ENCODE measurements at places on chromosomes 3 and 15. TPM values are rescaled to one million over a fixed set of nuclear protein-coding genes. Genes with fewer than 3 reads are reported as not detected.
A peak's percentile ranks its signal among the peaks of the same experiment; 100 is the strongest.

WDR72 gene
- total RNA-seq = 0.03 TPM

C3orf20 gene
- not detected for total RNA-seq

- DNase-seq = no peak
Measured at GRCh38 chr15:36863570-36863969, 236.8 kb downstream of the MEIS2 start.

DNA sequence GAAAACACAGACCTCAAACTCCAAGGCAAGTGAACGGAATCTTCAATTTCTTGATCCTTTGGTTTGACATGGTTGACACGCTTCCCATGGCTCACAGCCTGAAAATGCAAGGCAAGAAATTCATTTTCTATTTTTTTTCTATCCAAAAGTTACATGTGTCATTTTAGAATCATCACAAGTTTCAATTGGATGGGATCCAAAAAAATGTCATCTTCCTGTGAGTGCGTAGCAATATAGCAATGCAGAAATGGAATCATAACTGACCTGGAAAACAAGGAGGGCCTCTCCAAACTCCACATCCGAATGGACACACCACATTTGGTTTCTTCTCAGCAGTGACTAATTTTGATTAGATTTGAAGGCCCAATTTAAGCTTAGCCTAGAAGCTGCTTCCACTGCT, 175.8 kb upstream of the ATP11B start:
- DNase-seq = no peak

GRCh38 chr3:196941729-196942225, 551 bp downstream of the NCBP2 start:
- DNase-seq = peak; percentile 56

ROBO2 gene
- total RNA-seq = 3.4 TPM

- no peak for DNase-seq
Measured at GRCh38 chr3:100402891-100403290, 1.6 kb downstream of the LNP1 start.

- peak; percentile 93 for DNase-seq
Measured at GRCh38 chr3:12999147-13000140, 73.8 kb downstream of the IQSEC1 start.

GOLGA6L6 gene
- total RNA-seq = not detected

- DNase-seq = no peak
Measured at GRCh38 chr15:50879016-50879617, 29.4 kb upstream of the AP4E1 start.

DNA sequence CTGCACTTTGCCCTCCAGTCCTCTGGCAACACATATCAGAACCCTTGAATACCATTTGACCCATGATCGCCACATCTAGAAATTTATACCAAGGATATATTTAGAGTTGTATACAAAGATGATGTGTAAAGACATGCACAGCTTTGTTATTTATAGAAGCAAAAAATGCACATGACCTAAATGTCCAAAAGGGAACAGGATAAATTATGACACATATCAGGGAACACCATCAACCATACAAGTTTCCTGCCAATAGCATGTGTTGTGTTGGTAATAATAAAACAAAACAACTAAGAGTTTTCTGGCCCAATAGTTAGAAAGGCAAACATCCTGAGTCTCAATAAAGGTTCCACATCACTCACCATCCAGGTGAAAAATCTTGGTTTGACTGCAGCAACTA, 51.5 kb downstream of the AAGAB start:
- no peak for DNase-seq

CLSTN2 gene
- 22.9 TPM for total RNA-seq

- no peak for DNase-seq
Measured at GRCh38 chr3:20561166-20561565, 375.2 kb upstream of the SGO1 start.

DNA sequence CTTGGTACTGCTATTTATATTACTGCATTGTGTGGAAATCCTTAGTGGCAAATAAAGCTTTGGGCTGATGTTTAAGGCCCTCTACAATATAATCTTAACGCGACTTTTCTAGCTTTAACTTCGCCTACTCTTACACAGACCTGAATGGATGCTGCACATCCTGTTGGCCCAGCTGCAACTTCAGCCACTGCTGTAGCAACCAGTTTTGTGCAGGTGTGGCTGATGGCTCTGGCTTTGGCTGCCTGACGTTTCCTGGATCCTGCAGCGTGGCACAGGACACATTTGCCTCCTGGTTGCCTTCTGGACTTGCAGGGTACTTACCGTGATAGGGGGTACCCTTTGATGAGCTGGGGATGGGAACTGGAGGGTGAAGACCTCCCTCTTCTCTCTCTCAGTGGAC, 20.2 kb upstream of the ERICH6 start:
- DNase-seq = no peak

DNA sequence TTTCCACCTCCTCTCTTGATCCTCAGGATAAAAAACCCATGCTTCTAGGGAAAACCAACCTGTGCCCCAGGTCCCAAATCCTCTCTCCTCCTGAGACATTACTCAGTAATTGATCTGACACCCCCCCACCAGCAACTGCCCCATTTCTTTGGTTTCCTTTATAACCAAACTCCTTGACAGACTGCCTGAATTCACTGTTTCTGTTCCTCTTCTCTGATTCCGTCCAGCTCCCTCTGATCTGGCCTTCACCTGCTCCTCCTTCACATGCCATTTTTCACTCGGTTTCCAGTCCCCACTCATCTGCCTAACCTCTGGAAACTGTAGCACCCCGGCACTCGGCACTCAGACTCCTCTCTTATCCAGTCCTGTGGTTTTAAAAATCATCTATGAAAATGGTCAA, 2.1 kb downstream of the CCDC51 start:
- no peak for DNase-seq

SLC28A1 gene
- 0.18 TPM for total RNA-seq

GOLGA8H gene
- 0.18 TPM for total RNA-seq

SMAD6 gene
- total RNA-seq = 51.5 TPM

DNA sequence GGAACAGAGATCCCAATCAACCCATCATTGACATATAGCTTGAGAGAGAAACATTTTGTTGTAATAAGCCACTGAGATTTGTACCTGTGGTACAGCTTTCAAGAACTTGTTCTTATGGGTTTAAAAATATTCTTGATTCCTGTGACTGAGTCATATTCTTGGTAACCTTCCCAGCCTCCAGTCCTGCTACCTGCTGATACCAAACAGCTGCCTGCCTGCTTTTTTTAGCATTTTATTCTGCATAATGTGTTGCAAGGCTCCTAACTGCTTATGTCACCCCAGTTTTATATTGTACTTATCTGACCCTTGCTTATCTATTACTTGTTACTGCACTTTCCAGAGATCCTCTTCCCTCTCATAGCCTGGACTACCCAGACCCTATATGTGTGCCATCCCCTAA, 349.3 kb upstream of the SOX2 start:
- DNase-seq = no peak

RPL29 gene
- 586 TPM for total RNA-seq

DNA sequence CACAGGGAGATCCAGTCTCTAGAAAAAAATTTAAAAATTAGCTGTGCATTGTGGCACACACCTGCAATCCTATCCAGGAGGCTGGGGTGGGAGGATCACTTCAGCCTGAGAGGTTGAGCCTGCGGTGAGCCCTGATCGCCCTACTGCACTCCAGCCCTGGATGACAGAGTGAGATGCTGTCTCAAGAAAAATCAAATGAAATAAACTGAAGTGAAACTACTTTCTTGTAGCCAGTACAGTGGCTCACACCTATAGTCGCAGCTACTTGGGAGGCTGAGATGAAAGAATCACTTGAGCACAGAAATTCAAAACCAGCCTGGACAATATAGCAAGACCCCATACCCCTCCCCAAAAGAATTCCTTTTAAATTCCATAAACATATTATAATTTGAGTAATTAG, 35.4 kb downstream of the SMARCC1 start:
- no peak for DNase-seq

- DNase-seq = no peak
Measured at GRCh38 chr3:156685752-156686151, 11.4 kb downstream of the TIPARP start.

SLC2A2 gene
- not detected for total RNA-seq

DNA sequence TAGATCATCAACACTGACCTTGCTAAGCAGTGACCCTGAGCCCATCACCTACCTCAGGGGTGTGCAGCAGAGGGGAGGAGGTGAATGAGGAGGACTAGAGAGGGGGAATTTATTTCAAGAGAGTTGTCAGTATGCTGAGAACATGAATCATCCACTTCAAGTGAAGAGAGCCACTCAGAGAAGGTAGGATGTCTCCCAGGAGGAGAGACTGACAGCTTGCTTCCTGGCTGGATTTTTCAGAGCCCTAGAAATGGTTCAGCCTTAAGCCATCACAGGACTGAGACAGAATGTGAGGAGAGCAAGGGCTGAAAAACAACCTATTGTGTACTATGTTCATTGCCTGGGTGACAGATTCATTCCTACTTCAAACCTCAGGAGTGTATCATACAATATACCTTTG, 34.8 kb downstream of the CCNL1 start:
- DNase-seq = no peak

CPOX gene
- total RNA-seq = 12.7 TPM

DNA sequence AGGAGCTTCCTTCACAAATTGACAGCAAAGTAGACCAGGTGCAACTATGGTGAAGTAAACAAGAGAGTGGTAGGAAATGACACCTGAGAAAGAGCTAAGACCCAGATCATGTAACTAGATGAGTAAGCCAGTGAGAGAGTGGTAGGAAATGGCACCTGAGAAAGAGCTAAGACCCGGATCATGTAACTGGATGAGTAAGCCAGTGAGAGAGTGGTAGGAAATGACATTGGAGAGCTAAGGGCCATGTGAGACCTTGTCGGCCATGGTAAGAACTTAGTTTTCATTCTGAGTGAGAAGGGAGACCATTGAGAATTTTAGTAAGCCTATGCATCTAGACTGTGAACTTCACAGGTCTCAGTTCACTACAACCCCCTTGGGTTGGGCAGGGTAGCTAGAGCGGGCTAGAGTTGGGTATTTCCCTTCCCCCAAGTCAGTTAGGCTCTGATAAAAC, 5.4 kb upstream of the SENP7 start:
- no peak for DNase-seq

DNA sequence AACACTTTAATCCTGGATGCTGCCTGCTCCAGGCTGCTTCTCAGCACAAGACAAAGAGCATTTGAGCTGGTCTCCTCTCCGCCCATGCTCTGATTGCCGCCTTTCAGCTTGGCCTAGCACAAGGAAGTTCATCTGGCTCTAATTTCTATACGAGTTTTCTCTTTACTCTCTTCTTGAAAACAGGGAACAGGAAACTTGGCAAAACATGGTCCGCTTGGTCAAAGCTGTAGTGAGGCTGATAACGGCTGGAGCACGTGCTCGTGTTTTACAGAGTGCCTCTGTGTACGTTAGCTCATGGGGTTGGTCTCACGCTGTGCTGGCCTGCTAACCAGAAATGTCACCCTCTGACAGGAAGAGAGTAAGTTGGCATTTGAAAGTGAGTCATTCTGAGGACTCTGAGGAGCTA, 19.2 kb downstream of the RARRES1 start:
- peak; percentile 78 for DNase-seq

DNA sequence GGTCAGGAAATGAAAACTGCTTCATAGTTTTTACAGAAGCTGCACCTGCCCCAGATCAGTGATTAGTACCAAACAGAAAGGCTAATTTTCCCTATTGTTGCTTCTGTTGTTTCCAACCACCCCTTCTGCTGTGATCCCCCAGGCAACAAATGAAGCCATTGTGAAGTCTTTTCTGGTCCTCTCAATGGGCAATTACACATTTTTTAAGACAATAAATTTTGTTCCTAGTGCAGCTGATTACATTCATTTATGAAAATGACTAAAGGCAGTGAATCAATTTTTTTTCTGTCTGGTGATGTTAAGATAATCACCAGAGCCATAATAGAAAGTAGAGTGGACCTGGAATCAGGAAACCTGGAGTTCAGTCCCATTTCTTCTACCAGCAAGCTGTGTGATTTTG, 32.7 kb downstream of the GLDN start:
- DNase-seq = no peak

ZNF860 gene
- 0.13 TPM for total RNA-seq

P2RY13 gene
- 1.0 TPM for total RNA-seq

GRCh38 chr3:8891303-8891702, 72.0 kb downstream of the RAD18 start:
- DNase-seq = no peak

DNA sequence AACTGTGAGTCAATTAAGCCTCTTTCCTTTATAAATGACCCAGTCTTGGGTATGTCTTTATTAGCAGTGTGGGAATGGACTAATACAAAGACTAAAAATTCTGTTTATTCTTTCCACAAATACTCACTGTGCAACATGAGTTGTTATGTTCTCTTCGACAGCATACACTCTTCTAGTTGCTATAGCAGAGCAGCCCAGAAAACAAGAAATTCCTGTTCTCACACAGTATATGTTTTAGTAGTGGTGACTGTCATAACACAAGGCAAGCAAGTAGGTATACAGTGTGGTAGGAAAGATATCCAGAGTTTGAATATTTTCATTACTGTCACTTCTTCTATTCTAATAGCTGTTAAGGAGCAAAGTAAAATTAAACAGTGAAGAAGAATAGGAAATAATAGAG, 453.3 kb downstream of the ROBO1 start:
- DNase-seq = no peak

DNA sequence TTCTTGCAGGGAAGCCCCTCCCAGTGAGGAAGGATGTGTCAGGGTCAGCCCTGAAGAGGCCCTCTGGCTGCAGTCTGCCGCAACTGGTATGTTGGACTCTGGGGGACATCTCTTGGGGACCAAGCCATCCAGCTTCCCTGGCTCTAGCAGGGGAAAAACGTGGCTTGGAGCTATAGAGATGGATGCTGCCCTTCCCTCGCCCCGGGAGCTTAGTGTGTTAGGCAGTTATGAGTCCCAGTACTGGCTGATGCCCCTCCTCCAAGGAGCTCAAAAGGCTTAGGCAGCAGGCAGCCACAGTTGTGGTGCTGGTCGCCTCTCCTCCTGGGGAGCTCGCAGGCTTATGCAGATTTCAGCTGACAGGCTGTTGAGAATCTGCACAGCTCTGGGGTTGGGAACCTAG, 353.1 kb upstream of the GBE1 start:
- no peak for DNase-seq

- no peak for DNase-seq
Measured at GRCh38 chr15:74311734-74312444, 55.6 kb downstream of the CYP11A1 start.

GRCh38 chr3:29942297-29942696, 661.4 kb downstream of the RBMS3 start:
- no peak for DNase-seq

ARPIN gene
- 13.4 TPM for total RNA-seq

TNFAIP8L3 gene
- total RNA-seq = 7.0 TPM

RRP9 gene
- total RNA-seq = 8.9 TPM

DNA sequence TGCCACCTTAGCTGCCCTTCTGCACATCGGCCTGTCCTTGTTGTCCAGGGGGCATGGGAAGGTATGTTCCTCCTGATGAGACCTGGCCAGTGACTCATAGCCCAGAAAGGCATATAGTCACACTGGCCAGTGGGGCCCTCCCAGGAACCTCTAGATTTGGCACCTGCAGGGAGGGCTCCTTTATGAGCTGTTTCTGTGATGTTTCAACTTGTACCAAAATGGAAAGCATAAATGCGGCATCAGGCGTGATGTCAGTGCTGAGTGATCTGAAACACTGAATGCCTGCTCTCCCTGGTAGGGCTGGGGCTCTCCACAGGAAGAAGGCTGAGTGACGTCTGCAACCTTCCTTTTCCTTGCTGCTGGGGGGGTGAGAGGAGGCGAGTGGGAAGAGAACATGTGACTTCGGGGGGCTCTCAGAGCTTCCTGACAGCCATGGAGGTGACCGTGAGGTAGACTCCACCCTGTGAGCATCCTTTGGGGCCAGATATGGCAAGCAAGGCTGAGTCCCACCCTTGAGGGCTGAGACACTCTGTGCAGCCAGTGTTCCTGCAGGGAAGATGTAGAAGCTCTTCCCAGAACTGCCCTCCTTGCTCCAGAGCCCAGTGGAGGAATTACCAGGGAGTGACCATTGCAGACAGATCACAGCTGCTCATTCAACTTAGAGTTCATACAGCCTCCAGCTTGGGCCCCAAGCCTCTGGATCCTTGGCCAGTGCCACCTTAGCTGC, 37.1 kb upstream of the APEH start:
- no peak for DNase-seq

PFKFB4 gene
- total RNA-seq = 2.9 TPM
